Activated naive CD4-positive, alpha-beta T cell treated with anti-CD3 and anti-CD28 coated beads for 36 hours (primary cell): ENCODE measurements at places on chromosomes 1 and 21.

DNA sequence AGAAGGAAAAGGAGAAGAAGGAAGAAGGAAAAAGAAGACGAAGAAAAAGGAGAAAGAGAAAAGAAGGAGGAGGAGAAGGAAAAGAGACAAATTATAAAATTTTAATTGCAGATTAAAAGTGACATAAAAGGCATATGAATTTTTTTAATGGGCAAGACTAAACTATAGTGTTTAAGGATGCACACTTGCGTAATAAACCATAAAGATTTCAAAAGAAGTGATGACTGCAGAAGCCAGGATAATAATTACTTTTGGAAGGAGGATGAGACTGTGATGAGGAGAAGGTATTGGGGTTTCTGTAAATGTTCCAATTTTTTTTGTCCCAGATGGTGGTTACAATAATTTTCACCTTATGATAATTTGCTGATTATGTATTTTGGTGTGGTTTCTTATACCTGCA, 243.1 kb upstream of the PKN2 start:
- no peak overlapping the region for H3K27ac ChIP-seq
- no peaks in the 10 kb centered on the region for H3K27me3 ChIP-seq
- H3K4me1 ChIP-seq: no peaks in the 10 kb centered on the region
- H3K4me3 ChIP-seq: no peak overlapping the region
- no peaks in the 10 kb centered on the region for H3K36me3 ChIP-seq
- no peak for DNase-seq

GRCh38 chr1:92037400-92037799, 7.6 kb downstream of the EPHX4 start:
- H3K36me3 ChIP-seq: no peaks in the 10 kb centered on the region
- no peaks in the 10 kb centered on the region for H3K4me1 ChIP-seq
- no peak for DNase-seq
- H3K4me3 ChIP-seq: no peak overlapping the region
- H3K27ac ChIP-seq: no peak overlapping the region

DNA sequence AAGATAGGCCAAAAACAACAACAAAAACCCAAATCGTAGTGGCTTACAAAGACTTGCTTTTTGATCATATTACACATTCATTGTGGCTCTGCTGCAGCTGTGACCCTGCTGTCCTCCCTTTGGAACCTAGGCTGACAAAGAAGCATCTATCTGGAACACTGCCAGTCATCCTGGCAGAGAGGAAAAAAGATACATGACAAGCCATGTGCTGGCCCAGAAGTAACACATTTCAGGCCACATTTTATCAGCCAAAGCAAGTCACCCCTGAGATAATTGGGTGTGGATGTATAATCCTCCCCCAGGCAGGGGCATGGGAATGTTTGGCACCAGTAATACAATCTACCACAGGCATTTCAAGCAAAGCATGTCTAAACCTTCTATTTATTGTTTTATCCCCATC, 37.2 kb upstream of the AGO1 start:
- H3K27ac ChIP-seq: no peak overlapping the region
- H3K27me3 ChIP-seq: no peaks in the 10 kb centered on the region
- no peak overlapping the region for H3K4me3 ChIP-seq
- no peaks in the 10 kb centered on the region for H3K4me1 ChIP-seq
- peaks cover 1% of the 10 kb centered on the region for H3K36me3 ChIP-seq

- H3K27ac ChIP-seq: no peak overlapping the region
- no peak overlapping the region for H3K4me3 ChIP-seq
- no peaks in the 10 kb centered on the region for H3K36me3 ChIP-seq
- H3K27me3 ChIP-seq: no peaks in the 10 kb centered on the region
- no peaks in the 10 kb centered on the region for H3K4me1 ChIP-seq
- DNase-seq: no peak
Observed at GRCh38 chr1:196464480-196464941, 143.7 kb downstream of the KCNT2 start.

GRCh38 chr1:156746406-156746727, 5.1 kb downstream of the HDGF start:
- H3K27ac ChIP-seq: peak overlapping the region; percentile 89
- DNase-seq: no peak
- H3K36me3 ChIP-seq: peaks cover 62% of the 10 kb centered on the region
- no peaks in the 10 kb centered on the region for H3K27me3 ChIP-seq
- H3K4me1 ChIP-seq: peaks cover 48% of the 10 kb centered on the region

DNA sequence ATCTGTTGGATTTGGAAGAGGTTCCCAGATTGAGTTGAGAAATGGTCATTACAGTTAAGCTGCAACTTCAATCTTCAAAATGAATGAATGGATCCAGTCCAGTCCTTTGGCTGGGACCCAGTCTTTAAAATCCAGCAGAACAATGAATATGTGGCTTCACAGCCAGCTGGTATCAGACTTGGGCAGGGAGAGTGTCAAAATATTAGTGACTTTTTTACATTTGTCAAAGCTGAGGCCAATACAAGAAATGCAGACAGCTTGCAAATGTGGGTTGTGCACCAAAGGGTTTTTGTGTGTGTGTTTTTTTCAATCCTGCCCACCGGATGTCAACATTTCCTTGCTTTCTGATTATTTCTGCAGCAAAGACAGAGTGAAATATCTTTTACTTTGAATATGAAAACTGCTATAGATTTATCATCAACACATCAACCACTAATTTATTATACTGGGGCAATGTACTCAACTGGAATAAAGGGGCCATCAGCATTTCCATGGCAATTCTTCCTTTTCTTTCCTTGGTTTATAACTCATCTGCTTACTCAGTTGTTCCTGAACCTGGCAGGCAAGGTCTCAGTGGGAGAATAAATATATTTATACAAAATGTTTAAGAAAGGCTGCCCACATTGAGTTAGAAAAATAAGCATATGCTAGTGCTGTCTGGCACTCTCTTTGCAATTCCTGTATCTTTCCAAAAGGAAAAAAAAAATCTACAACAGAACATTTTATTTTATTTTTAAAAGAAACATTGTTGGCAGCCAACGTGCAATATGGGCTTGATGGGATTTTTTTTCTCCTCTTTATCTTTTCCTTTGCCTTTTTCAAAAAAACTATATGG, 491.6 kb upstream of the C1orf87 start:
- no peaks in the 10 kb centered on the region for H3K36me3 ChIP-seq
- no peaks in the 10 kb centered on the region for H3K4me1 ChIP-seq
- H3K4me3 ChIP-seq: no peak overlapping the region
- H3K27ac ChIP-seq: no peak overlapping the region
- H3K27me3 ChIP-seq: no peaks in the 10 kb centered on the region

DNA sequence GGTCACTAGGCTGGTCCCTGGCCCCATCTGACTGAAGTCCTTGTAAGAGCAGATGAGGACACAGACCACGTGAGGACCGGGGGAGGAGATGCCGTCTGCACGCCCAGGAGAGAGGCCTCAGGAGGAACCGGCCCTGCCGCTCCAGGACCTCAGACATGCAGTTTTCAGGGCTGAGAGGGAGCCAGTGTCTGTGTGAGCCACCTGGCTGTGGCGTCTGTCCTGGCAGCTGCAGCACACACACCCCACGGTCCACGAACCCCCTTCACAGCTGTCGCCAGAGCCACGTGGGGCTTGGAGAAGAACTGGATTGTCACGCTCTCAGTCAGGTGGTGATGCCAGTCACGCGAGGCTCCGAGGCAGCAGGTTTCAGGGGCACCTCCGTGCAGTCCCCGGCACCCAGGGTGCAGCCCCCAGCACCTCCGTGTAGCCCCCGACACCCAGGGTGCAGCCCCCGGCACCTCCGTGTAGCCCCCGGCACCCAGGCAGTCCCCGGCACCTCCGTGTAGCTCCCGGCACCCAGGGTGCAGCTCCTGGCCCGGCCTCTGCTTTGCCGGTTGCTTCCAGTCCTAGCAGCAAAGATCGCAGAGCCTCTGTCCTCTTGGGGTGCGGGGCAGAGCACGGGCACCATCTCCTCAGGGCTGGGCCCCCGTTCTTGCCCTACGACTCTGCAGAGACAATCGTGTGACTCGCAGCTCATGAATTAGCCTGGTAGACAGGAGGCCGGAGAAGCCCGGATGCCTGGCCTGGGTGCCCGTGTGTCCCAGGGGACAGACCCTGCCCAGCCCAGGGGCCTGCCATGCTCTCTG, 19.0 kb upstream of the SUMO3 start:
- no peak overlapping the region for H3K4me3 ChIP-seq
- no peak overlapping the region for H3K27ac ChIP-seq
- H3K4me1 ChIP-seq: no peaks in the 10 kb centered on the region
- H3K27me3 ChIP-seq: no peaks in the 10 kb centered on the region
- DNase-seq: no peak
- H3K36me3 ChIP-seq: no peaks in the 10 kb centered on the region

DNA sequence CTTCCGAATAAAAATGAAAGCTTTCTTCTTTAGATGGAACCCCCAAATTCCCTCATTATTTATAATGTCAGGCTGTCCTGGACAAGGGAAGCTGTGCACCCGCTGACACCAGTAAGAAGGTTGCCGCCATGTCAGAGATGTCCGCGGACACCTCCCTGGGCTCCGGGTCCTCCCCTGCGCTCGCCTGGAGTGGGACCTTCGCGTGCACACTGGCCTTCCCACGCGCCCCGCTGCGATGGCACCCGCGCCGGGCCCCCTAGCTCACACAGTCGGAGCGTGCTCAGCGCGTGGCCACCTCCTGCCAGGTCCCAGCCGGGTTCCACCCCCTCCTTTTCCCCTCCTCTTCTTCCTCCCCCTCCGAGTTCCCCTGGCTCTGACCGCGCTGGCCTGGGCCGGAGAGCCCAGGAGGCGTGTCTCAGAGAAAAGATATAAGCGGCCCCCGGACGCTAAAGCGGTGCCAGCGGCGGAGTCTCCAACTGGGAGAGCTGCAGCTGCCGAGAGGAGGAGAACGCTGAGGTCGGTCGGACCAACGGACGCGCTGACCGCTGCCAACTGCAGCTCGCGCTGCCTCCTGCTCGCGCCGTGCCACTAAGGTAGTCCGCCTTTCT, at the start of gene G0S2:
G0S2 (plus strand) TSS at position 456 of the 608 bp plus-strand sequence. CDS start 273 bp downstream, outside the sequence.
- peaks cover 59% of the 10 kb centered on the region for H3K4me1 ChIP-seq
- H3K27me3 ChIP-seq: peaks cover 19% of the 10 kb centered on the region
- H3K36me3 ChIP-seq: peaks cover 40% of the 10 kb centered on the region

- H3K4me1 ChIP-seq: peaks cover 4% of the 10 kb centered on the region
- DNase-seq: peak; percentile 17
Observed at GRCh38 chr1:162690672-162691434, 58.6 kb downstream of the DDR2 start.

- H3K4me1 ChIP-seq: peaks cover 12% of the 10 kb centered on the region
- H3K4me3 ChIP-seq: no peak overlapping the region
- H3K36me3 ChIP-seq: peaks cover 15% of the 10 kb centered on the region
- H3K27ac ChIP-seq: no peak overlapping the region
- DNase-seq: no peak
Observed at GRCh38 chr1:32208469-32208868, 420 bp upstream of the DCDC2B start.

DNA sequence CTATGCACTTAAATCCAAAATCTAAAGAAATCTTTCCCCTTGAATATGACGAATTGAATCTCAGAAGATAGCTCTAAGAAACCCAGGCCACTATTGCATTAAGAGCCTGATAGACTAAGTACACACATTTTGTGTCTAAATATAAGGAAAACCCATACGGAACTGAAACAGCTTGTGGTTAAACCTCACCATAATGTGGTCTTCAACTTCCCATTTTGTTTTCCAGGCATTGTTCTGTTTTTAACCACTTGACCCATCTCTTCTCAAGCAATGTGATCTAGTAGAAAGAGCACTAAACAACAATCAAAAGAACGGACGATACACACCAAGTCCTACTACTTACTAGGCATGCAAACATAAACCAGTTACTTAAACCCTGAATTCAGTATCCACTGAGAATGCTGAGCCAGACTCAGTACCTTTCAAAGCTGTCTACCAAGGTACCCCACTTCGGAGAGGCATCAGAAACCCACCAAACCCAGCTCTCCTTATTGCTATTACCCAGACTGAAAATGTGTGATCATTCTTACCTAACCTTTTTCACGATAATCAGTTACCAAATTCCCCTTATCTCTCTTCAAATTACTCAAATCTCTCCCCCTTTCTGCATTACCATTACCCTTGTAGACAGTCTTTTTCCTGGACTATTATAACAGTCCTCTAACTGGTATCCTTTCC, 12.8 kb downstream of the OTUD7B start:
- H3K27me3 ChIP-seq: no peaks in the 10 kb centered on the region
- H3K4me3 ChIP-seq: no peak overlapping the region
- peaks cover 68% of the 10 kb centered on the region for H3K4me1 ChIP-seq

- peaks cover 26% of the 10 kb centered on the region for H3K4me1 ChIP-seq
- no peak overlapping the region for H3K27ac ChIP-seq
- no peaks in the 10 kb centered on the region for H3K36me3 ChIP-seq
- no peak overlapping the region for H3K4me3 ChIP-seq
- DNase-seq: no peak
- H3K27me3 ChIP-seq: no peaks in the 10 kb centered on the region
Observed at GRCh38 chr1:223706077-223706973, 6.0 kb upstream of the CAPN2 start.

DNA sequence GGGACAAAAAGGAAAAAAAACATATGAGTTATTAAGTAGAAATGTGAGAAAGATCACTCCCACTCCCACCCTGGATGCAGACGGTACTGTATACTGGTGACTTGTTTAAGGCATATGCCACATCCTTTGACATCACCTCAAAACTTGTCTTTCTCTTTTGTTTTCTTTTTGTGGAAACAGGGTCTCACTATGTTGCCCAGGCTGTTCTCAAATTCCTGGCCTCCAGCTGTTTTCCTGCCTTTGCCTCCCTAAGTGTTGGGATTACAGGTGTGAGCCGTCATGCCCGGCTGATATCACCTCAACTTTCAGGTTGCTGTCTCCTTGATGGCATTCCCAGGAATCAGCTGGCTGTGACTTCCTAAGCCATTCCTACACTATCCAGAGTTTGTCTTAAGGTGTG, 18.4 kb upstream of the KHDRBS1 start:
- H3K4me3 ChIP-seq: no peak overlapping the region
- no peak overlapping the region for H3K27ac ChIP-seq
- no peaks in the 10 kb centered on the region for H3K27me3 ChIP-seq
- no peak for DNase-seq

GRCh38 chr1:14925336-14926136, 228.0 kb upstream of the TMEM51 start:
- peaks cover 2% of the 10 kb centered on the region for H3K4me1 ChIP-seq
- peaks cover 34% of the 10 kb centered on the region for H3K27me3 ChIP-seq
- H3K36me3 ChIP-seq: no peaks in the 10 kb centered on the region
- DNase-seq: no peak
- no peak overlapping the region for H3K27ac ChIP-seq

DNA sequence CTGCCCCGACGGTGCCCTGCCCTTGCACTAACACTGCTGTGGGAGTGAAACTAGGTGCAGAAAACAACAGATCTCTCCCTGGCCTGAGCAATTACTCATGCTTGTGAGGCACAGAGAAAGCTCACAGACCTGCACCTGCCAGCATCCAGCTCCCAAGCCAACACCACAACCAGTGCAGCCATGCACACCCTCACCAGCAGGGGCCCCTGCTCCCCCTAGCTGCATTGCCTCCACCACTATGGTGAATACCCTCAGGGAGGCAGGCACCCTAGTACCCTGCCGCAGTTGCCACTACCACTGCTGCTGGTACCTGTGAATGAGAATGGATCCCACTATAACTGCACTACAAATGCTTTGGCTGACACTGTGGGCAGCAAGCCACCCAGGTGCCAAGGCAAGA, 7.1 kb upstream of the DIRAS3 start:
- H3K36me3 ChIP-seq: no peaks in the 10 kb centered on the region
- no peak overlapping the region for H3K4me3 ChIP-seq
- H3K27ac ChIP-seq: no peak overlapping the region
- no peaks in the 10 kb centered on the region for H3K4me1 ChIP-seq
